Naive thymus-derived CD4-positive, alpha-beta T cell (primary cell): ENCODE measurements at places on chromosomes 2 and 18.

- DNase-seq, result no peak
Measured at GRCh38 chr2:14081521-14081920, 551.0 kb upstream of the LRATD1 start.

DNA sequence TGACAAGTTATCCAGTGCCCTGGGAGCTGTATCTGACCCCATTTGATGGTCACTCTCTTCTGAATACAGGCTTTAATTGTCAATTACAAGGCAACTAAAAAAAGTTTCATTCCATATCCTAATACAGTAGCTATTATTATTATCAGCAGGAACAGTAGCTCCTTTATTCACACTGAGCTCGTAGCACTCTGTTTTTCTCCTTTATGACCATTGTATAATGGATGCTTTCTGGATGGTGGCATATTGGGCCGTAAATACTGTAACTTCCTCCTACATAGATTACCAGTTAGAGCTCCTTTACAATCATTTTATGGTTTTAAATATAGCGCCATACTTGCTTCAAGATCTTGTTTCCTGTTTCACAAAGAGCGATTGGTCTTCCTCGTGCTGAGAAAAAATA lies 1040.3 kb downstream of the TSN start:
- no peak for DNase-seq

- DNase-seq, result no peak
Measured at GRCh38 chr18:73462092-73462491, 594.3 kb upstream of the NETO1 start.

DNA sequence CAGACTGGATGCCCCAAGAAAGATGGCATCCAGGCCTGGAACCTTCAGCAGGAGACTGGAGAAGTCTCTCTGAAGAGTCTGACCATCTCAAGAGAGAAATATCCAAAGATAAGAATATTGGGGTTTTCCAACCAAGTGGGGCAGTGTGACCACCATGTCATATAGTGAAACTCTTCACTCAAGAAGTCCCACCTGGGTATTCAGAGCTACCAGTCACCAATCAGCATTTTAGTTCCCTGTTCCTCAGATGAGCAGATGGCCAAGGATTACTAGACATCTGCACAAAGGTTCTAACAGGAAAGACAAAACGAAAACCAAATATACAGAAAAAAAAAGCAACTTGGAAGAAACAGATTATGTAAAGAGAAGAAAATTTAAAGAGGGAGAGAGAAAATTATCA lies 38.5 kb upstream of the CXCR4 start:
- DNase-seq, result no peak

- no peak for DNase-seq
Measured at GRCh38 chr18:7633171-7633570, 66.1 kb downstream of the PTPRM start.

DNA sequence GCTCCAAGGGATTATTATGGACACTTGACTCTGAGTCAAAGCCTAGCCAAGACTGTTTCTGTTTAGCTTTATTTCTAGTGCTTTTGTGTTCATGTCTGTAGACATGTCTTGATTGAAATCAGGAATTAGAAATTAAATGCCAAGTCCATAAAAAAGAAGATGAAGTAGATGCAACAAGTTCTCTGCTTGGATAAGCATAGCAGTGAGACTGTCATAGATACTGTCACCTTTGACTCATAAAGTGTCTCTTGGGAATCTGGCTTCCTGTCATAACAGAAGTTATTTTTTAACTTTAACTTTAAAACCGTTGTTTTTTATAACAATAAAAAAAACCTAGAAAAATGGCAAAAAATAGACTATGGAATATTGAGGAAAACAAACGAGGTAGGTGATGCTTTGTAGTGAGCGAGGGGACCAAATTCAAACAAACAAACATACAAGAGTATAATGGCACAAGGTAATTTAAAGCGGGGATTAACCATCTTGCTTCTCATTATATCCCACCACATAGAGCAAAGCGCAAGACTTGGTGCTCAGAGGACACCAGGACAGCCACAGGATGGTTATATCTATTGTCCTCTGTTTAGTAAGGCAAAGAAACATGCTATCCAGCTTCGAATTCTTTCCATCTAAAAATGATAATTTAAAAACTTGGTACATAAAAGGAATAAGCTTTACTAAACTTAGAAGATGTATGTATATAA lies 64.6 kb downstream of the CD226 start:
- no peak for DNase-seq

- no peak for DNase-seq
Measured at GRCh38 chr2:223549215-223549614, 52.9 kb downstream of the SCG2 start.

DNA sequence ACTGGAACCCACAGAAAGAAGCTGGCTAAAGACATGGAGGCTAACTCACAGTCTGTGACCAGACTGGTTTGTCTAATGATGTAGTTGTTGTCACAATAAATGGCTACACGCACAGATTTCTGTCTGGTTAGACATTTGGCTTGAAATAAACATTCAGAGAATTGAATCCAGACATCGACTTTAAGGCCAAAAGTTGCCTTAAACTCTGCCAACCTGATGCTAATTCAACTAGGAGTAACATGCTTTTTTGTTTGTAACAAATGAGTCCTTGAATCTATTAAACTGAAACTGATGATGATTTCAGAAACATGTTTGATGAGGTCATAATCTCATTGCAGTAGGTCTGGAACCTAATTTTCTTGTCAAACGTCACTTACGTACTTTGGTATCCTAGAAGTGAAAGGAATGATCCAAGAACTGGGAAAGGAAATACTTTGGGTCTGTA lies 123.8 kb downstream of the ERBB4 start:
- DNase-seq, result no peak

DNA sequence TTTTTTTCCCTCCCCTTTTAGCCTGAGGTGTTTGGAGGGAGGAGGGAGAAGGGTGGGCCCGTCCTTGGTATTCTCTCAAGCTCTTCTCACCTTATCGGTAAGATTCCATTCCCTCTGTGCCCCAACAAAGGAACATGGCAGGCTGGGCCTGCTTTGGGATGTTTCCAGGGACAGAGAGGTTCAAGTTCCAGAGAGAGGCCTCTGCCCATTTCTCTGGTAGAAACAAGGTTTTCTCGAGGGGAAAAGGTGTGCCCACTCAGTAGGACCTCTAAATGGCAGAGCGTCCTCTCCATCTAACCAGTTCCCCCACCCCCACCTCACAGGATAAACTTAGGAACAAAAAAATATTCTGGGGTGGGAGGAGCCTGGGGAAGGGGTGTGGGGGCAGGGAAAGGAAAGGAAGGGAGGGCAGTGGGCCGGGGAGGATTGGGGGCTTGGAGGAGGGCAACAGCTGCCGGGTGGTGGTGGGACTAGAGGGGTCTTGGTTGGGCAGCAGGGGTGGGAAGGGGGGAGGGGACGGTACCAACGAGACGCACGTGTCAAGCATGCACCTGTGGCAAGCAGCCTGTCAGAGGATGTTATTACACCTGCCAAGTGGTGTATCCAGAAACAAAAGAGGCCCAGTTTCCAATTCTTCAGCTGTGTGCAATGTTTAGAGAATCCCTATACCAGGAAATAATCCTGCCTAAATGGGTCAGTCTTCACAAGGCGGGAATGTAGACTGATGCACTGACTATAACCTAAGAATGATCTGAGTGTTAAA lies 2.1 kb downstream of the PCBP1 start:
- no peak for DNase-seq

DNA sequence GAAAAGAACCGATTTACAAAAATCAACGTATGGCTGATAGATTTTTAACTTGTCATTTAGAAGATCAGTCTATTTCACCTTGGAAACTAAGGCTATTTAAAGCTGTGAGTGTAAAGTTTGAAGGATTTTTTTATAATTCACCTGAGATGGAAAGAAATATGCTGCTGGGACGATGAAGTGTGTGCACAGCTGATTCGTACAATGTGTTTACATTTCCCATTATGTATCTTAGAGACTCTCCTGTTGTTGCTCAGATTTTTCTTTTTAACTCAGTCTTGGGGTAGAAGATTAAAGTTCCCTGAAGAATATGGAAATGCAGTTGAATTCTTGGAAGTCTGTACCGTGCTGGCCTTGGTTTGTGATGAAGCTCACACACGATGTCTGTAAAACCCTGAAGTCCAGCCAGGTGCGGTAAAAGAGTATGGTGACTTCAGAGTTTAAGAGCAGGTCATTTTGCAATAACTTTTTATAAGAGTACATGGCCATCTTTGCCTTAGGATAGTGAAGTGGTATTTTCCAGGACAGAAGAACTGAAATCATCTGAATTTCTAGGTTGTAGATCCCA lies 250.1 kb downstream of the PRKCE start:
- DNase-seq, result no peak

DNA sequence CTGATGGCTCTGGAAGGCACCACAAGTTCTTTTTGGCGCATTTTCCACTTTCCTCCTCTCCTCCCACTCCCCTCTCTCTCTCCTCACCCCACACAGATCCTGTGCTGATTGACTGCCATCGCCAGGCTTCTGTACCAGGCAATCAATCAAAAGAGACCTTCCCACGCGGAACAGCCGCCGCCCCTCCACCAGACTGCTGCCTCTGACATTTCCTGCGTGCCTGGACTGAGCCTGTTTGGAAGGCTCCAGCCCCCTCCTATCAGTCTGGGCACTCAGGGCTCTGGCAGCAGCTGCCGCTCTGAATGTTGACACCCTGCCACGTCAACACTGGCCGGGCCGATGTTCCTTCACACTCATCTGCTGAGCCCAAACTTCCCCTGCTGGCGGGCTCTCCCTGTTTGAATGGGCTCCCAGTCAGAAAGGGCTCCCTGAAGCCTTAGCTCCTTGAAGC lies 467.7 kb downstream of the EPHA4 start:
- DNase-seq, result no peak

- DNase-seq, result no peak
Measured at GRCh38 chr2:55176094-55176415, 56.0 kb downstream of the CLHC1 start.

- no peak for DNase-seq
Measured at GRCh38 chr2:20135631-20136050, 84.2 kb upstream of the LAPTM4A start.

DNA sequence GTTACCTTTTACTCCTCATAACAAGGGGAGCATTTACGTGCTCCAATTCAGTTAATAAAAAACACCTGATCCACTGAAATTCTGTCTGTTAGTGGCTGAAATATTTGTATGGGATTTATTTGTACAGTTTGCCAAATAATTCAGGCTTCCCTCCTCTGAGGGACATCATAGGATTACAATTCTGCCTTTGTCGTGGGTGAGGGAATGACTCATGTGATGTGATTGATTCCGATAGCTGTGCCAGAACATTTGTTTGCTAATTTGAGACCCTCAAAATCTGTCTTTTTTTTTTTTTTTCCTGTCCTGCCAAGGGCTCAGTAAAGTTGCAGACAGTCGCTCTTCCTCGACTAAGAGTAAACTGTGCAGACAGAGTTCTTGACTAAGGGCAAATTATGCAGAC lies 612.6 kb upstream of the CDH2 start:
- no peak for DNase-seq

- peak; percentile 54 for DNase-seq
Measured at GRCh38 chr2:25362434-25363145, 20.9 kb upstream of the DNMT3A start.

DNA sequence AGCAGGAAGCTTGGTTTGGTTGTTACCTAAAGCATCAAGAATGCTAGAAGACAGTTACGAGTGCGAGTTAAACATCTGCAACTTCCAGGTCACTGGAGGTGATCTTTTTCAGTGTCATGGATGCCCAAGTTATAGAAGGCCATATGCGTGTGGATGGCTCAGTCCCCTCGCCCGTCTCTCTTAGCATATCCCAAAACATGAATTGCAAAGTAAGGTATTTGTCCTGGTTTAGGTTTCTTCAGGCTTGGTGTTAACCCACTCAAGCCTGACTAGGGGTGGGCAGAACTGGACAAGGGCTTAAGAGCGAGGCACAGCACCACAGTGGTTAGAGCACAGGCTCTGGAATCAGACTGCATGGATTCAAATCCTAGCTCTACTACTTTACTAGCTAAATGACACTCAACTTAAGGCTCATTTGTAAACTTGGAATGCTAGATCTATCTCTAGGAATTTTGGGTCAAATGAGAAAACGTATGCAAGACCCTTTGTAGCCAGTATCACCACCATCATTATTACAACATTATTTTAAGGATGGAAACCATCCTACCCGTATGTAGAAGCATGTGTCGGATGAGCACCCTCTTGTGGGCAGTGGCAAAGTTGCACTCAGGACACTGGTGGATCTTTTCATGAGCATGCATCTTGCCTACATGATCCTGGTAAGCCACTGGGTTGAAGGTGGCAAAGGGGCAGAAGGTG lies 11.2 kb downstream of the ZNF142 start:
- DNase-seq, result peak; percentile 52

DNA sequence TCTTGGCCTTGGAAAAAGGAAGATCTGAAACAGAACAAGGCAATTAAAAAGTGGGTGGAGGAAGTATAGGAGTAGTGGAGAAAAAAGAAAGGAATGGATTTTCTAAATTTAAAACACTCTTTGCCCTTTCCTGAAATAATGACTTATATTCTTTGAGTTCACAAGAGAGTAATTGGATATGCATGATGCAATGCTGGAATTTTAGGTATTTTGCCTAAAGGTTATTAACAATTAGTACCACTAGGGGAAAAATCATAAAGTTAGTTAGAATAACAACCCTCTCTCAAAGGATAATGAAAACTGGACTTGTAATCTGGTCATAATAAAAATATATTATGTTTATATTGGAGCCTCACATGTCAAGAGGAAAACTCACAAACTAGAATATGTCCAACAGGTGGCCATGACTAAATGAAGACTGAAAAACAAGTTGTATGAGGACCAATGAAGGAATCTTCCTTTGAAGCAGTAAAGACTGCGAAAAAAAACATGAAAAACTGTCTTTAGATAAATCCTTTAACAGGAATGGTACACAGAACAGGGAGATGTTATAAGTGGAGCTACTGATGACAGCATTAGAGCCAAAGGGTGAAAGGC lies 281.8 kb downstream of the NCKAP5 start:
- DNase-seq, result no peak

GRCh38 chr2:202378001-202378400 lies 1.9 kb downstream of the BMPR2 start:
- DNase-seq, result no peak

- DNase-seq, result no peak
Measured at GRCh38 chr2:66364495-66365333, 70.2 kb upstream of the MEIS1 start.
